GM23248 (cell line): ENCODE measurements at places on chromosomes 1 and 21.

DNA sequence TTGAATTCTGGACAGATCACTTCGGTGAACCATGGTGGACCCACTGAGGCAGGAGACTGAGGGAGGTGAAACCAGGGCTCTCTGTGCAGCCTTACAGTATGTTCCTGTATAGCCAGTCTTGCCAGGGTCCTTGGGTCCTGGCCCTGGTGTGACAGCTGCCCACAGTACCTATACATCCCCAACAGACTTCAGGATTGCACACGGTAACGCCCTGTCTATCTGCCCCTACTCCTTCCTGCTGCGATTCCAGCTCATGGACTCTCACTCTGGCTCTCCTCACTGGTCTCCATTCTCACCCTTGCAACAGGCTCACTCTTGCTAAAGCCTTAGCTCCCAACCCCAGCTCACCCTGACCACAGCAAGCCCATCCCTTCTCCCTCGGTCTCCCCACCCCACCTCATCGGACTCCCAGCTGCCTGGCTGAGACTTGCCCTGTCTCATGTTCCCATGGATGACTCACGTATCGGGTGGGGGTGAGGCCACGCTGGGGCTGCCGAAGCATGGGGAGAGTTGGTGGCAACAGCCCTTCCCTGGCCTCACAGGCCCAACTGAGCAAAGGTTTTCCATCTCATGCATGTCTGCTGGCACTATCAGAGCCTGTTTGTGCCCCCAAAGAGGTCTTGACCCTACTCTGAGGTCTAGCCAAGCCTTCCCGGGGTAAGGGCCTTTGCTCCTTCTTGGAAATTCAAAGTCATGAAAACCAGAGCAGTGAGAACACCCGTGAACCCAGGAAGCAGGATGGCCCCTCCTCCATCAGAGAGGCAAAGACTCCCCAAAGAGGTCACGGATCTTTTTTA lies 7.1 kb downstream of the PHLDA3 start:
- peak; percentile 99 for DNase-seq

GRCh38 chr1:33443705-33444180 lies 12.8 kb upstream of the PHC2 start:
- DNase-seq = no peak

DNA sequence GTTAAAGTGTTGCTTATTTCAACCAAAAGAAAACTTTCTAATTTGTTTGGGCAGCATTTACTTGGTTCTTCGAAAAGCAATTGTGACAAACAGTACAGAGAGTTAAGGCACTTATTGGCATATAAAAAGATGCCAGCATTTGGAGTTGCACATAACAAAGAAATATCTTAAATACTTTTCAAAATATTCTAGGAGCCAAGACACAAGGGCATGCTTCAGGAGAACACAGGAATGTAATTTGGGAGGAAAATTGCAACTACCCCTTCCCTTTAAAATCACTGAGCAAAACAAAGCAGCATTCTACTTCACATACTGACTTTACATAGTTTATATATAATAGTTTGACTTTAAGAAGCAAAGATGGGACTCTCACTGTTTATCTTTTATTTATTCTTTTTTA lies 4.6 kb upstream of the TIE1 start:
- DNase-seq = no peak

DNA sequence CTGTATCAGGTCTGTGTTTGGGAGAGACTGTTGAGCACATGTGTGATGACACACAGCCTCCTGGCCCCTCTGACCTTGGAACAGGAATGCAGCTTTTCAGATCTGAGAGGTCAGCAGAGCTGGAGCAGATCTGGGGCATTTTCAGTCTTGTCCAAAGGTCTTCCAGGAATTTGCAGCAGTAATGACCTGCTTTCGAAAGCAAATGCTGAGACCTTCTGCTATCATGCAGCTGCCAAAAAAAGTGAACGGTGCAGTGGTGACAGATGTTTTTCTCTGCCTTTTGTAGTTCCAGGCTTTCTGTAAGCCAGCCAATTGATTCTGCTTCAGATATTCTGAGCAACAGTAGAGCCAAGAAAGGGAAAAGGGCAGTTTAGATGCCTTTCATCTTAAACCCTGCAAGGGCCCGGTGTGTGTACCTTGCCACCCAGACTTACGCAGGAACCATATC lies 137.8 kb upstream of the COA6 start:
- DNase-seq = no peak

DNA sequence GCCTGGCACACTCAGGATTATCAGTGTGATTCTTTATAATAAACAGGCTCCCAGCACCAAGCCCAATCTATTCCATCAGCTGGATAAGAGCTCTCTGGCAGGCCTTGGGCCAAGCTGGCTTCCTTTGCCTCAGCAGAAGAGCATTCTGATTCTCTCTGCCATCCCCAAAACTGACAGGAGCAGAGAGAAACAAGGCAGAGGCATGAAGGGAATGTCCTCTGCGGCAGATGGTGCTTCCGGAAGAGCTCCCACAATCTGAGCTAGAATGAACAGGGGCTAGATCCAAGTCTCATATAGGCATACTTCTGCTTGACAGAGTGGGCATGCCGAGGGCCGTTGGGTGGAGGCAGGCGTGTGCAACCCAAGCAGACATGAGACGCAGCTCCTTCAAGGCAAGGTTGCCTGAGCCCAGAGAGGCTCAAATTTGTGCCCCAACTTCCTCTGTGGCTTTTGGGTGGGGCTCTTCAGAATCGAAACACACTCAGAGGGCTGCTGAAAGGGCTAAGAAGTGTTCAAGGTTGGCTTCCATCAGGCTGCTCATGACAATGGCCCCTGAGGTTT lies 4.0 kb downstream of the CAPN2 start:
- DNase-seq = peak; percentile 60

DNA sequence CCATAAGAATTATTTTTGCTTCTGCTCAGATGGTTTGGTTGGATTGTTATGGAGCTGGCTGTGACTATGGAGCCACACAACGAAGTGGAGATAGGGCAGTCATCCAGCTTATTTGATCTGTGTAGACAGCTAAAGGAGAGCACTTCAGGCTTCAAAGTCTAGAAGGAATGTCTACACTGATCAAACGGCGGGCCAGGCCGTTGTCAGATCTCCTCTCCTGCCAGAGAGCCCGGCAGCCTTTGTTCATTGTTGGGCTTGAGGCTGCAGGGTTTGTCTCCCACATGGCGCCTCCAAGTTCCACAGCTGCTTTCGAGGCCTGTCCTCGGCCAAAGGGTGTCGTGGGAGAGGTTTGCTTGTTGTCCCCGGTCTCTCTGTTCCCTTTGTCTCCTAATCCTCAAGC lies 2.8 kb upstream of the STMN1 start:
- no peak for DNase-seq

DNA sequence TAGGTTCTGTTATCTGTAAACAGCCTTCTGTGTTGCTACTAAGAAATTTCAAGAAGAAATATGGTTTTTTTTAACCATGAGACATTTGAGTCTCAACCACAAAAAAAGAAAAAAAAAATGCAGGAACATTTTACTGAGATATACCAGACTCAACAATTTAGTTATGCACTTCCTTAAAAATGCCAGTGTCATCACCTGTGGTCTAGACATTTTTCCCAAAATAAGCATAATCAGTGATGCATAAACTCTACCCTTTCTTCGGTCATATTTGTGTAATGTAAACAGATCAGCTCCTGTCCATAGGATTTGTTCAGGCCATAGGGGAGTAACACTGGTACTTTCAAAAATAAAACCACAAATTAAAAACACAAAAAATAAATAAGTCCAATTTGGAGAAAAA lies 122.6 kb upstream of the TNFSF4 start:
- DNase-seq = peak; percentile 63

- no peak for DNase-seq
Measured at GRCh38 chr1:88618331-88618730, 65.7 kb upstream of the PKN2 start.

DNA sequence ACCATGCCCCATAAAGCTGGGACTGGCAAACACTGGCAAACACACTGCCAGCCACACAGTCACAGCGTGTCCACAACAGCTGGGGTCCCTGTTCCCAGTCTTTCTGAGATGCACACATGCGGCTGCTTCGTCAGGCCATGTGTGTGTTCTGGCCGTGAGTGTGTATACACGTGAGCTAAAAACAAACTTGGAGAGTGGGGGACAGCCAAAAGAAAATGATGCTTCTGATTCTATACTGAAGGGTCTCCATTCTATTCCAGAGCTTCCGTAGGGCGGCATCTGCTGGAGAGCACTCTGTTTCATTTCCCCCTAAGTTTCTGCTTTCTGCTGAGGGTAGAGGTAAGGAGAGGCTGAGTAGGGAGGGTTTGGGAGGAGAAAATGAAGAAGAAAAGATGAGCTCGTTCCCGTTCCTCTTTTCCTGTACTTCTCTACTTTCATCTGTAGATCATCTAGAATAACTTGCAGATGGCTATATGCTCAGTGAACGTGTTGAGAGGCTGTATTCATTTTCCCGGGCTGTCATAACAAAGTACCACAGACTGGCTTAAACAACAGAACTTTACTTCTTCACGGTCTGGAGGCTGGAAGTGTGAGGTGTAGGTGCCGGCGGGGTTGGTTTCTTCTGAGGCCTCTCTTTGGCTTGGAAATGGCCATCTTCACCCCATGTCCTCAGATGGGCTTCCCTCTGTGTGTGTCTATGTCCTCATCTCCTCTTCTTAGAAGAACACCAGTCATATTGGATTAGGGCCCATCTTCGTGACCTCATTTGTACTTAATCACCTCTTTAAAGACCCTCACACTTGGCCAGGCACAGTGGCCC lies 151.6 kb downstream of the TOMM20 start:
- DNase-seq = no peak

GRCh38 chr21:44949779-44950198 lies 10.0 kb downstream of the SLX9 start:
- peak; percentile 71 for DNase-seq

DNA sequence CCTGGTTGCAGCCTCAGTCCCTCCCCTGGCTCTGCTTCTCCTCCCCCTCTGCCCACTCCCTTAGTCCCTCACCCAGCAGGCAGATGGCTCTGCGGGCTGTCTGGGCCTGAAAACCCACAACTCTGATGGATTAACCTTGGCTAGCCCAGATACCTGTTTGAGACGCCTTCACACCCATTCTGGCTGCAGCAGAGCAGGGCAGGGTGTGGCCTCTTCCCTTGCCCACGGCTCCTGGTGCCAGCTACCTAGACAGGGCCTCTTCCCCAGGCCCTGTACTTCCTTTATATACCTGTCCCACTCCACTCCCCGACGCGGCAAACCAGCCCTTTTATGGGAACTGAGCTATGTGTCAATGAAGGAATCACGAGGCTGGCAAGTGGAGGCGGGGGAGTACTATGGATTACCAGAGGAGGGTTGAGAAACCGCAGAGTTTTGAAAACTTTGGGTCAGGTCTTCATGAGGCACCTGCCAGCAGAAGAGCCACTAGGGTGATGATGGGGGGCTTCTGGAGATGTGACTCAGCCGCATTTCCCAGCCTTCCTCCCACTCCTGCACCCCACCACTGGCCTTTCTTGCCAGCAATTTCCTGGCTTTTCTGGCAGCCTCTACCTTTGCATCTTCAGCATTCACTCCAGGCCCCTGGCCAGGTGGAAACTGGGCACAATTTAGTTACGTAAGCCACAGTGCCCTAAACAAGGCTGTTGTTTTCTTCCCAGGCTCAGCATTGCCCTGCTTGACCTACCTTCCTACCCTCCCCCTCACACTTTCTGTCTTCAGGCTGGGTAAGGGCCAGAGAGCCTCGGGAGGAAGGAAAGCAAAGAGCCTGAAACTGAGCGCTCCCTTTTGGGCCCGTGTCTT lies at the start of gene CHI3L1:
Gene CHI3L1 (minus strand): TSS at position 259 of the 858 bp plus-strand sequence. CDS start 81 bp downstream, at position 178.
- DNase-seq = no peak
